Metanephros (tissue), 2 donors: ENCODE measurements at places on chromosomes 13 and 19. TPM values are rescaled to one million over a fixed set of nuclear protein-coding genes. Genes with fewer than 3 reads are reported as not detected.

PLIN5 gene
- 5.8 TPM for total RNA-seq

SCN1B gene
- total RNA-seq: 3.0 TPM

FPR1 gene
- 13.1 TPM for total RNA-seq

SIGLEC12 gene
- total RNA-seq: 0.12 TPM

ZNF813 gene
- 5.5 TPM for total RNA-seq

ZIK1 gene
- total RNA-seq: 18.9 TPM

SMIM44 gene
- 0.99 TPM for total RNA-seq

OR7A5 gene
- not detected for total RNA-seq

INTS6 gene
- total RNA-seq: 34.4 TPM

HSD11B1L gene
- 12.6 TPM for total RNA-seq

CEP89 gene
- 15.2 TPM for total RNA-seq

TMEM272 gene
- 0.12 TPM for total RNA-seq

CRTC1 gene
- 10.2 TPM for total RNA-seq

PLPPR3 gene
- 10.9 TPM for total RNA-seq

NHLRC3 gene
- 37.8 TPM for total RNA-seq

NLRP7 gene
- total RNA-seq: 0.06 TPM

DZIP1 gene
- total RNA-seq: 47.5 TPM

ZNF541 gene
- total RNA-seq: 0.18 TPM

PODNL1 gene
- total RNA-seq: 0.76 TPM

IRGC gene
- total RNA-seq: not detected

ARRDC5 gene
- 0.41 TPM for total RNA-seq

ATCAY gene
- total RNA-seq: 0.53 TPM

TSHZ3 gene
- 12.7 TPM for total RNA-seq
